ENCODE measurements at places on chromosomes 4 and X.

DNA sequence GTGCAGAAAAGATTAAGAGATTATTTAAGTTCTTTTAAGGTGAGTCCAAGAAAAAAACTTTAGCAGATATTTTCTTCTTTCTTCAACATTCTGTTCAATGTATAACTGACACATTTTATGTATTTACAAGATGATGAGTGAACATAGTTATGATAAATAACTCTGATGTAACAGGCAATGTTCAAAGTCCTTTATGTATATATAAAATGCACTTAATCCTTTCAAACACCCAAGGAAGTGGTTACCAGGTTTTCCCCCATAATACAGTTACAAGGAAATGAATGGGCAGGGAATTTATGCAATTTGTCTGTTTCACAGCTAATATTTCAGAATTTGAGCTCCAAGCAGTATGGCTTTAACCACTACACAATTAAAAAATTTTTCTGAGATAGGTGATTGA is 8.2 kb downstream of the CXCL3 start:
- DNase-seq, result no peak

GRCh38 chrX:3320471-3321046 is 25.9 kb downstream of the MXRA5 start:
- no peak for DNase-seq

GRCh38 chr4:158826882-158827281 is 58.1 kb downstream of the FNIP2 start:
- DNase-seq, result no peak

- DNase-seq, result no peak
These were observed 54.1 kb upstream of the AP1S2 start for GRCh38 chrX:15908603-15909290.

DNA sequence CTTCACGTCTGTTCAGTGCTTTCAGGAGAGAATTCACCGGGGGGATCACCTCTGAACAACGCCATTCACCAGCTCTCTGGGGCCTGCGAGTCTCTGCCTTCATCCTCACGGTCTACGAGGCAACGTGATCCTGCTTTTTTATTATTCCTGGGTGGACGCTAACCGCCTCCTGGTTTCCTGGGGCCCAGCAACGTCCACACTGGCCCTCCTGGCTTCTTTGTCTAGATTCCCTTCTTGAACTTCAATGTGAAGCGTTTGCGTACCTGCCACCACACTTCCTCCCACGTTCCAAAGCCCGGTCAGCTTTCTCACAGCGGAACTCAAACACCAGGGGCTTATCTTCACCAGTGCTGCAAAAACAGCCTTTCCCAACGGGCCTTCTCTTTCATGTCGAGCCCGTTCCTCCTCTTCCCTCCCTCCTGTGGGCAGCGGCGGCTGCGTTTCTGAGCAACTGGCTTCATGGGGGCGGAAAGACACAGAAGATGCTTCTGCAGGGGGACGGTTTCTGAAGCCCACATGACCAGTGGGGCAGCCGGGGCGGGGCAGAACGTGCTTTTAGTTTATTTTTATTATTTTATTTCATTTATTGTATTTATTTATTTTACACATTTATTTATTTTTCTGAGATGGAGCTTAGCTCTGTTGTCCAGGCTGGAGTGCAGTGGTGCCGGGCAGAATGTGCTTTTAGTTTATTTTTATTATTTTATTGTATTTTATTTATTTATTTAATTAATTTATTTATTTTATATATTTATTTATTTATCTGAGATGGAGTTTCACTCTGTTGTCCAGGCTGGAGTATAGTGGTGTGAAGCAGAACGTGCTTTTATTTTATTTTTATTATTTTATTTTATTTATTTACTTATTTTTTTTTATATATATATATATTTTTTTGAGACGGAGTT is 64.6 kb downstream of the CRLF2 start:
- no peak for DNase-seq

DNA sequence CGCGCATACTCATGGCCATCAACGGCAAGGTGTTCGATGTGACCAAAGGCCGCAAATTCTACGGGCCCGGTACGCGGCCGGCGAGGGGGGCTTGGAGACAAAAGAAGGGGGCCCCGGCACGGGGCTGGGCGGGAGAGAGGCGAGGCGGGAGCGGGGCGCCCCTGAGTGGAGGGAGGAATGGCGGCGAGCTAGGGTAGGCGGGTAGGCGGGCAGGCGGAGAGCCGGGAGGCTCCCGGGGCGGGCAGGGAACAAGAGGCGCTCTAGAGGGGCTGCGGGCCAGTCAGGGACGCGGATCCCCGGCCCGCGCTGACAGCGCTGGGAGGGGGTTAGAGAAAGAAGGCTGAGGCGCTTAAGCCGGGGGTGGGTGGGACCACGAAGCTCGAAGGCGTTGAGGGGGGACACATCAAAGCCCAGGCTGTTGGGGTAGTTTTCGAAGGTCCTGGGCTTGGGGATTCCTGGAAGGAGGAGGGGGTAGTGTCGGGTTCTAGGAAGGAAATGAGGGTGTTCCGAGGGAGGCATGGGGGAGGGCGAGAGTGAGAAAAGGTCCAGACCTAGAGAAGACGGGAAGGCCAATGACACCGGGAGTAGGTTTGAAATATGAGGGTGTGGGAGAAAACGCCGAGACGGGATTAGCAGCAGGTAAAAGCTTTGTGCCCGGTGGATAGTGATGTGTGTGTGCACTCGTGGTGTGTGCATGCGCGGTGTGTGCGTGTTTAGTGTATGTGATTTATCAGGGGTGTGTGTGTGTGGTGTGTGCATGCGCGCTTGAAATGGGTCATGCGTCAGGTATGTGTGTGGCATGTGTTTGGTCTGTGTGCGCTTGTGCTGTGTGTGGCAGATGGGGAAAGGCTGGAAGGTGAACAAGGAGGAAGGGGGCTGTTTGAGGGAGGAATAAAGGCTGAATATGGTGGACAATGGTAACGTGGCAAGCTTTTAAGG is 807 bp downstream of the PGRMC1 start:
- peak; percentile 43 for DNase-seq

- DNase-seq, result no peak
These were observed 932.4 kb downstream of the PCDH18 start for GRCh38 chr4:136599890-136600289.

DNA sequence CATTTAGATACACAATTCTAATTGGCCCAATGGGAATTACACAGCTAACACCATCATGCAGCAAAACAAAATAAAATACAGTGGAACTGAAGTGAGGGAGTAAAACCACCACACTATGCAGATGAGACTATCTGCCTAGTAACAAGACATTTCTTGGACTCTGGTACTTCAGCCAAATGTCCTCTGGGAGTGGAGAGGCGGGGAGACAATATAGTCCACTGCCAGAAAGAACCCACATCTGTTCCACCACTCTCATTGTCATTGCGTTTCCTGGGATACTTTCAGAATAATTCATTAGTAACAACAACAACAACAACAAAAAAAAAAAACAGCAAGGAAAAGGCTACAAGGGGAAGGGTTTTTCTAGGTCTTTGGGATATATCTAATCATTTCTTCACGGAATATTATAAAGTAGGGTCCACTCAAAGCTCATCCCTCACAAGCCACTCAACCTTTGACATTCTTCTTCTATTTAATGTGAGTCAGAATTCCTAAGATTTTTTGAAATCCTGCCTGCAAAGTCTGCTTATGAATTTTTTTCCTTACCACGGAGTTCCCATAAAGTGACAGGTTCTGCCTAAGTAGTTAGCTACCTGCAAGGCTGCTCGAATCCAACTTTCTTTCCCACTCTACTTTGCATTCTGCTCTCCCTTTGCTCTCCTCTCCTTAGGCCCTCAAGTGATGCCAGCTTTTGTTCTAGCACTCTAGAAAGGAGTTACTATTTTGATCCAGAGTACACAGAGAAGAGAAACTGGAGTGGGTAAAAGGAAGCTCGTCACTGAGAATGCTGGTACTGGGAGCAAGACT is 254.6 kb downstream of the CHIC1 start:
- no peak for DNase-seq

DNA sequence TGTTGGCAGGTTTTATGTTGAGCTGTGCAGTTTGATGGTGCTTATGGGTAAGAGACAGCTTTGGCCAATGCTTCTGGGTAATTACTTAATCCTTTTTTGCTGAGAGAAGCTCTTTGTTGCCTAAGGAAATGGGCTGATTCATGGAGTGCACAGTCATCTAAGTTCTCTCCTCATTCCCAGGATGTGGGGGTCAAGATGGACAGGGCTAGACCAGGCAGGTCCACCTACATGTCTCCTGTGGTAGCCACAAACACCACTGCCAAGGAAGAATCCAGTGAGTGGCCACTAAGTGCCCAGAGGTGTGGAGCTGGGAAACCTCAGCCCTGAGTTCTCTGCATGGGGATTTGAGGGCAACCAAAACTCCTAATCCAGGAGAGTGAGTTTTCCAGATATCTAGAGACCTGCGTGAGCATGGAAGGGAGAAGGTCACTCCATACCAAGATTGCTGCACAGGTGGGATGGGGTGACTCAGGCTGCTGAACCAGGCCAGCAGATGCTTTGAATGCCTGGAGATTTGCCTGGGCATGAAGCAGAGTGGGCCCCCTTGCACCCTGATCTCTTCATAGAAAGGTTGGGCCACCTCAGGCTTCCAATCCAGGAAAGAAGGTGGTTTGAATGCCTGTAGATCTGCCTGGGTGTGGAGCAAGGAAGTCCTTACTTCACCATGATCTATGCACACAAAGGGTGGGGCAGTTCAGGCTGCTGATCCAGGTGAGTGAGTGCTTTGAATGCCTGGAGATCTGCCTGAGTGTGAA is 234.8 kb upstream of the GNPDA2 start:
- no peak for DNase-seq

- DNase-seq, result no peak
These were observed 2.8 kb downstream of the SMIM31 start for GRCh38 chr4:164756686-164757085.

- no peak for DNase-seq
These were observed 28.7 kb downstream of the S100G start for GRCh38 chrX:16678689-16679088.

DNA sequence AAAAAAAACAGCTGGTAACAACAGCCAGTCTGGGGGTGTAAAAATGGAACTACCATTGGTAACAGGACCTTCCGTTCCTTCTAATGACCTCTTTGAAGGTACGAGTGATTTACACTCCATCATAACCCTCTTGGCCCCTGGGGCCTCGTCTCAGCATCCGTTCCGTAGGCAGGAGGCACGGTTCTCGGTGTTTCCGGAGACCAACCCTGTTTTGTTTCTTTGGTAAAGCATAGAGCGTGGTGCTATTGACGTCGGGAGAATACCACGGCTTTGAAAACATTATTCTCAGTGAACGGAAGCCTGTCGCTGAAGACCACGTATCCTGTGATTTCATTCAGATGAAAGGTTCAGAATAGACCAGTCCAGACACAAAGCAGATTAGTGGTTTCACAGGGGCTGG is 198.9 kb downstream of the ASMT start:
- DNase-seq, result no peak

DNA sequence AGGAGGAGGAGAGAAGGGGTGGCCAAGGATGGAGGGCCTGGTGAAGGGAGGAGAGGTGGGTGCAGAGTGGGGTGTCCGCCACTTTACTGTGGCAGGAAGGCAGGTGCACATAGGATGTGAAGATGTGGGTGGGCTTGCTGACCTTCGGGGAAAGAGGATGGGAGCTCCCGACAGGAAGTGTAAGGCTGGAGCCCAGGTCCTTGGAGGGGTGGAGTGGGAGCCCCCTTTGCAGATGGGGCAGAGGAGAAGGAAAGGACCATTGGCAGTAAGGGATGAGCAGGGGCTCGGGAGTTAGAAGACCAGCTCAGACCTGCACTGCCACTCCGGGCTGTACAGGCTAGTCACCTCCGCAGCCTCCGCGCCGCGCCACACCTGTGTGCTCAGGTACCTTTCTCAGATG is 89.5 kb downstream of the EVC start:
- no peak for DNase-seq

DNA sequence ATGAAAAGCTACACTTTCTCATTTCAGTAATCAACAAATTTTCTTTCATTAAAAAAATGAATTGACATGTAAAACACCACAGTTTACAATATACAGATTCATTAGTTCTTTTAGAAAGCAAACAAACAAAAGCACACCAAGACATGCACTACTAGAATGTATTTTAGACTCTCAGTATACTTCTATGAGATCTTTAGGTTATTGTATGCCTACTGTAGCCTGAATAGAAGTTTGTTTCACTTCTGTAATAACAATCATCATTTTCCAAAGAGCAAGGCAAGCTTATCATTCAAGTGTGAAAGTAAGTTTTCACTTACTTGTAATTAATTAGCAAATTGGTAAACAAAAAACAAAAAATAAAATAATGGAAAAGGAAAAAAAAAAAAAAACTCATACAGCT is 24.9 kb downstream of the CXXC4 start:
- no peak for DNase-seq

DNA sequence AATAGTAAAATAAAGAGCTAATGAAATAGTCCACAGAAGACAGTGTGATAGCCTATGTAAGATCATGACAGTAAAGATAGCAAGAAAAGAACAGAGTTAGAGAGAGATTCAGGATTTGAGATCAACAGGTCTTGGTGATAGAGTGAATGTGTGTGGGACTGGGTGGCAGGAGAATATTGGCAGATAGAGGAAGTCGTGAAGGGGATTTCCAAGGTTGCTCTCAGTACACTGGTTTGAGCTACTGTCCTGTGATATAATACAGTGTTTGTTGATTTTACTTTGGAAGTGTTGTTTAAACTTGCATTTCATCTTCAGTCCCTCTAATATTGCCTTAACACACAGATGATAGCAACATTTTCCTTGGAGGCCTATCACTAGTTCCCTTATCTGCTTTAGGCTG is 44.1 kb downstream of the DTHD1 start:
- DNase-seq, result no peak

- DNase-seq, result no peak
These were observed 14.2 kb upstream of the MID1 start for GRCh38 chrX:10634392-10635161.

DNA sequence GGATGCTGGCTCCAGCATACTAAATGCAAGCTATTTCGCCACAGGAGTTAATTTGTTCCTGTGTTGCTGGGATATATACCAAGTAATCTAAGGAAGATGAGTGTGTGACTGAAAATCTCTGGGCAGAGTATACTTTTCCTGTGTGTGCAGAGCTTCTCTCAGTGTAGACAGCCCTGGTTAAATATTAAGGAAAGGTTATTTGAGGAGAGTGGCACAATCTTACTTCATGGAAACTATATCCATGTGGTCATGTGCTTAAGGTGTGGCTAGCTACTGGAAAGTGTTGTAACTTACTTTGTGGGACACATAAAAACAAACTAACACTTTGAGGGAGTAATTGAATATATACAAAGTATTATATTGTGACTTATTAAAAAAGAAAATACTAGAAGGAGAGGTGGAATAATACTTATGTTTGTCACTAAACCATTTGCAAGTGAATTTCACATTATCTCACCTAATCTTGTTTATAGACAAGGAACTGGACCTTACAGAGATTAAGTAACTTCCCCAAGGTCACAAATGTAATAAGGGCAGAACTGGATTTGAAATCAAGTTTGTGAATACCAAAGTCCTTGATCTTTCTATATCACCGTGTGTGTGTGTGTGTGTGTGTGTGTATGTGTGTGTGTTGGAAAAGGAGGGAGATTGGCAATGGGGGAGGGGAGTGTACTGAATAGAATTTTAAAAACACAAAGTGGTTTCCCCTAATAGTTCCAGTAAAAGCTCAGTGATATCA is 408.2 kb upstream of the NR3C2 start:
- no peak for DNase-seq

Measured in activated T-cell treated with anti-CD3 and anti-CD28 coated beads, Interleukin-2, amount 50 U/mL, for 48 hours (primary cell).